HCT116 (cell line): ENCODE measurements at places on chromosomes 3 and 15. TPM values are rescaled to one million over a fixed set of nuclear protein-coding genes. Genes with fewer than 3 reads are reported as not detected.

ACTC1 gene
- total RNA-seq: not detected

CHL1 gene
- not detected for total RNA-seq

- no peak overlapping the region for H3K4me3 ChIP-seq
- DNase-seq: no peak
- no peaks in the 10 kb centered on the region for H3K4me1 ChIP-seq
Observed at GRCh38 chr3:14487086-14487485, 53.1 kb downstream of the GRIP2 start.

CCDC39 gene
- not detected for total RNA-seq

C15orf62 gene
- 0.10 TPM for total RNA-seq

IQCH gene
- total RNA-seq: 4.6 TPM

ALPK3 gene
- 2.0 TPM for total RNA-seq

- H3K4me3 ChIP-seq: no peak overlapping the region
- no peaks in the 10 kb centered on the region for H3K27me3 ChIP-seq
- DNase-seq: no peak
- no peaks in the 10 kb centered on the region for H3K4me1 ChIP-seq
- no peaks in the 10 kb centered on the region for H3K36me3 ChIP-seq
Observed at GRCh38 chr3:135930255-135930654, 35.3 kb upstream of the PPP2R3A start.

NRROS gene
- total RNA-seq: 0.12 TPM

DNA sequence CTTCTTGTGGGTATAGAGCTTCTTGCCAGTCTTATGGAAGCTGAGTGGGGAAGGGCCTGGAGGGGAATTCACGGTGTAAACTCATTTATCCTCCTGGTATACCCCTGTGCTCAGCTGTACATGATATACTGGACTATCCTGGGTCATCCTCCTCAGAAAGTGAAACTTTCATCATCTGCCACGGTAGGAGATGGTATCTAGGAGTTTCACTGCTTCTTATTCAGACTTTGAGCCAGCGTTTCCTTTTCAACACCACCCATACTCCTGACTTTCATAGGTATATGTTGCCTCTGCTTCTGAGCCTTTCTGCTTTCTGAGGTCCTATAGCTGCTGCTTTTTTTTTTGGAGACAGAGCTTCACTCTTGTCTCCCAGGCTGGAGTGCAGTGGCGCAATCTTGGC lies 15.6 kb downstream of the SENP5 start:
- no peak overlapping the region for H3K27ac ChIP-seq
- H3K4me3 ChIP-seq: no peak overlapping the region
- H3K36me3 ChIP-seq: peaks cover 2% of the 10 kb centered on the region; the same call in 1 of the 2 replicates
- no peaks in the 10 kb centered on the region for H3K27me3 ChIP-seq

GRCh38 chr3:25427942-25428788 lies at the start of gene RARB:
RARB (plus strand) TSS chr3:25428263; CDS start chr3:25428732, 469 bp downstream.
- no peak within 1 kb of the TSS for H3K27ac ChIP-seq
- no peaks in the 10 kb centered on the region for H3K36me3 ChIP-seq
- no peaks in the 10 kb centered on the region for H3K4me1 ChIP-seq
- DNase-seq: no peak
- peaks cover 94% of the 10 kb centered on the region for H3K27me3 ChIP-seq

- no peaks in the 10 kb centered on the region for H3K4me1 ChIP-seq
- H3K27me3 ChIP-seq: 0 out of 2 replicates have a peak, but pooled peaks cover 3% of the 10 kb centered on the region
- DNase-seq: no peak
- H3K27ac ChIP-seq: no peak overlapping the region
- no peaks in the 10 kb centered on the region for H3K36me3 ChIP-seq
Observed at GRCh38 chr3:56357266-56357665, 111.0 kb downstream of the ERC2 start.
